ENCODE measurements at places on chromosomes 12 and 14.

DNA sequence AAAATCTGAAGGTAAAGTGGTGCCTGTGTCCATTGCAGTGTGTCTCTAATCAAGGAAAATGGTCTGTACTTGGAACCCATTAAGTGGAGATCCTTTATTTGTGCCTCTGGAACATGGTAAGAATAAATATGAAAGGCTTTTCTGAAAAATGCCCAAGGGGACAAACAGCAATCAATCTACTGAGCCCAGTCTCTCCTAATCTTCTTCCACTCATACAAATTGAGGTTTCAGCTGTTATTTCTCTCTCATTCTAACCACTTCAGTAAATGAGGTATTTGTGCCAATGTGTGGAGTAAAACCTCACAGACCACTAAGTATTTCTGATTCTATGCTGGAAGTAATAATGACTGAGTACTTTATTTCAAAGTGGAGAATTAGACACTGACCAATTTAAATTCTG is 82.3 kb upstream of the ST8SIA1 start:
- DNase-seq = no peak

DNA sequence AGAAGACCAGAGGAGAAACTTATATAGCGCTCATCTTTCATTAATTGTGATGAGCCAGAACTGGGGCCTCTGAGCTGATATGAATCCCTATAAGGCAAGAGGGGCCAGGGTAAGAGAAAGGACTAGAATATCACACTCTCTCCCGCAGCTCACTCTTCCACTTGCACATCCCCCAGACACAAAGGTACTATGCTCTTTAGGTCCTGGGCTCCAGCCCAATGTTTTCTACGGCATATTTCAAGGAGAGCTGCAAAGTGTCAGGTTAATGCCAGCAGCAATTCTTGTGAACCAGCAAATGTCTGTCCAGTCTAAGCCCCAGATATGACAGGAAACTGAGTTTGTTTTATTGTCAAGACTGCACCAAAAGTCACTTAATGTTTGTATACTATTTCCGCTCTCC is 29.4 kb downstream of the PPP2R5E start:
- DNase-seq = no peak

GRCh38 chr12:22866406-22866805 is 241.4 kb downstream of the ETNK1 start:
- no peak for DNase-seq

DNA sequence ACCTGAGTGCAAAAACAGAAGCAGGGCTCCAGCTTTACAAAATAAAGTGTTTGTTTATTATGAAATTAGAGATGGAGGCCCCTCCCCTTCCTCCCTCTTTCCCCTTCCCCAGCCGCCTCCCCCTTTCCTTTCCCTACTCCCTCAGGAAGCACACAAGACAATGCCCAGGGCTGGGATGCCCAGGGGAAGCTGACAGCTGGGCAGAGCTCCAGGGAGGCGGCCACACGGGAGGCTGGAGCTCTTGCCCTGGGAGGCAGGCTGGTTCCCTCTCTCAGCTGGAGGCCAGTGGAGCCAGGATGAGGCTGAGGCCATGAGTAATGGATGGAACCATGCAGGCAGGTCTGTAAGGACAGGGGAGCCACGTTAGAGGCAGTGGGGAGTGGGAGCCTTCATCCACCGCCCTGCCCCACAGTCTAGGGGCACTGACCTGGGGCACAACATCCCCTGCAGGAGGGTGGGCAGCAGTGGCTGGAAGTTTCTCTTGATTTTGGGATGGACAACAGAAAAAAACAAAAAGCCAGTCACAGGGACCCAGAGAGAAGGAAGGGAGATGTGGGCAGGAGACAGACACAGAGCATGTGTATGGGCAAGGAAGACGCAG is 5.1 kb downstream of the PSMB11 start:
- DNase-seq = no peak

- no peak for DNase-seq
Observed at GRCh38 chr12:49365542-49365941, 1.7 kb upstream of the SPATS2 start.

DNA sequence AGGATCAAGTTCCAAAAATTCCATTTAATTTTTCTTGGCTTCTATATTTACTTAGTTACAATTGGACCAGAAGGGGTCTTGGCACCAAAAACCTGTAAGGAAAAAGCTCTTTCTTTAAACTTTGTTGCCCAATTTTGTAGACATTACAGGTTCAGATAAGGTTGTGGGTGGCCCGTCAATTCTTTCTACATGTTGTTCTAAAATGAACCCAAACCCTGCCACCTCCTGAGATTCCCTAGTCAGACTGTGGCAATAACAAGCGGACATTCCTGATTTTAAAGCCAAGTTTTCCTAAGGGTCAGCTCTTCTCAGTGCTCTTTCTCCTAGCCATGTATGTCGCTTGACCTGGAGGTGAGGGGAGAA is 45.0 kb upstream of the GSG1 start:
- no peak for DNase-seq

DNA sequence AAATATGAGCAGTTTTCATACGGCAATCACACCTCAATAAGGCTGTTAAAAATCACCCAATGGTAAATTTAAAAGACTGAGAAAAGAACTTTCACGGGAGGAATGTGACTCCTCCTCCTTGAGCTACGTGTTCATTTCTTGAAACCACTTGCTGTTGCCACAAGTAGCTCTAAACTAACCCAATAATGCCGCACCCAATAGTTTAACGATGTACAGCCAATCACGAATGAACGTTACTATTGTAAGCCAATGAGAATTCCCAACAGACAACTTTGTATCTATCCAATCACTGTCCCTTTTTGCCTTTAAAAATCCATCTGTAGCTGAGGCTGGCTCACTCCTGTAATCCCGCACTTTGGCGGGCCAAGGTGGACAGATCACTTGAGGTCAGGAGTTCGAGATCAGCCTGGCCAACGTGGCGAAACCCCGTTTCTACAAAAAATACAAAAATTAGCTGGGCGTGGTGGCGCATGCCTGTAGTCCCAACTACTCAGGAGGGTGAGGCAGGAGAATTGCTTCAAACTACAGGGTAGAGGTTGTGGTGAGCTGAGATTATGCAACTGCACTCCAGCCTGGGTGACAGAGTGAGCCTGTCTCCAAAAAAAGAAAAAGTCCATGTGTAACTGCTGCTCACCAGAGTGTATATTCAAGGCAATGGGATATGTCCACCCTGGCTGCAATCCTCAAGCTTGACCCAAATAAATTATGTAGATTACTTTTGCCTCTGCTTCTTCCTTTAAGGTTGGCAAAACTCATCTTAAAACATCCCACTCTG is 24.4 kb upstream of the BTBD6 start:
- no peak for DNase-seq

GRCh38 chr12:124233846-124234640 is 60.9 kb upstream of the RFLNA start:
- DNase-seq = no peak

- DNase-seq = peak; percentile 11
Observed at GRCh38 chr14:105419195-105420091, at the start of gene MTA1. Gene MTA1, plus strand, starts transcription at chr14:105419827. Its CDS starts 209 bp downstream, at chr14:105420036.

DNA sequence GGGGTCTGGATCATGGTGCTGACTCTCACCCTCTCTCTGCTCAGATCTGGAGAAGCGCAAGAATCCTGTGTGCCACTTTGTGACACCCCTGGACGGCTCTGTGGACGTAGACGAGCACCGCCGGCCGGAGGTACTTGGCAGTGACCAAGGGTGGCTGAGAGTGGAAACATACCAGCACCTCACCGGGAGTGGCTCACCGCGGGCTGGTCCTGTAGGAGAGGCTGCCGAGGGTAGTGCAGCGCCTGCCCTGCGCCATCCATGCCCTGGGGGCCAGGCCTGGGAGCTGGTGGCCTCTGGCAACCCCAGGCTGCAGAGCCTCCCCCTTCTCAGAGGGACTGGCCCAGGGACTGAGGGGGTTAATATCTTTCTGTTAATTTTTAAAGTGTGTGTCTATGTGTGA is 46.2 kb downstream of the IL31 start:
- DNase-seq = no peak

DNA sequence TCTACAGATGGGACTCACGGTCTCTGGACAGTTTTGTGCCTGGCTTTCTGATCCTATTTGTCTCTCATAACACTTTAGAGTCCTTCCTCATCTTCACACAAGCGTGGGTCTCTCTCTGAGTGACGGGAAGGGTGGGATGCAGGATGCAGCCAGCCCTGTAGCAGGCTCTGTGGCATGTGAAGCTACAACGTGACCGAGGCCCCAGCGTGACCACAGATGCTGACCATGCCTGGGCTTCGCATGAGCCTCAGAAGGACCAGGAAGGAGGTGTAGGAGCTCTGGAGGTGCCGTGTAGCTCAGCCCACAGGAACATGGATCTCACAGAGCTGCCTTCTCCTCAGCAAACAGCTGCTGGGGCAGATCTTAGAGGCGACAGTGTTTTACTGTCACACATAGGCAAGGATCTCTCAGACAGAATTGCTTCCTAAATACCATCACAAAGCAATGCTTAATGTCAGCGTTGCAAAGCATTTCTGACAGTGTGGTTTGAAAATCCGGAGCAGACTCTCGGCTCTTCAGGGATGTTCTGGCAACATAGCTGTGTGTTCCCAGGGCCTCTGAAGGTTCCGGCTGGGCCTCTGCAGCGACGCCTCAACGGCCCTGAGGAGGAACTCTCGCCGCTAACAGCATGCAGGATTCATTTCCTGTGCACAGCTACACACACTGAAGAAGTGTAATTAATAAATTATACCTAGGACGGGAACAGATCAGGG is 21.9 kb downstream of the ANKLE2 start:
- no peak for DNase-seq

DNA sequence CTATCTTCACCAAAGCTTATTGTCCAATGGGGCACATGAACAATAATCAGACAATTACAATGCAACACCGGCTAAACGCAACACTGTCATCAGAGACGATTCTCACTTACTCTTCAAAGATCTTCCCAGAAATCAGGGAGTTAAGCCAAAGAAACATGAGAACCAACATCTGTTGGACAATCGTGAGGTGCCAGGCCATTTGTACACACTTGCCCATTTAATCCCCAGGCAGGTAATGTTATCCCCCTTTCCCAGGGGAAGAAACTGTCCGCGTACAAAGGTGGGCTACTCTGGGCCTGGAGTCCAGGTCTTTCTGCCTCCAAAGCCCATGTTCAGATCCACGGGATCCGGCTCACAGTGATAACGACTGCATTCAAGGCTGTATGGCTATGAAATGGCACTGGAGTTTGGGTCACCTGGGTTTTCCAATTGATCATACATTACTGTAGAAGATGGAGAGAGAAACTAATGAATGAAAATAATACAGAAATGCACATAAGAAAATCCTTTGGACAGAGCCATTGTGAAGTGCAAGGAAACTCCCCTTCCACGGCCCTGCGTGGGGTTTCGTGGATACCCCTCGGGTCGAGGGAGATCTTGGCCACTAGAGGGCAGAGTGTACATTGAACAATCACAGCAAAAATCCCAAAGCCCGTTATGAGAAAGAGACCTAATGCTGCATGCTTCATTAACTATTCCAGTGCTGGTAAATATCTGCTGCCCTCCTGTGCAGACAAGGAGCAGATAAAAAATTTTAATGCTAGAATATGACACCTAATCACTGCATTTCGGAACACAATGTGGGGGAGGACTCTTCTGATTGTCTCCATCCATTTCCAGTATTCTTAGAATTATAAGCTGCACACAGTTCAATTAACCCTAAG is 111.4 kb downstream of the EGLN3 start:
- DNase-seq = peak; percentile 24

- DNase-seq = no peak
Observed at GRCh38 chr12:8916154-8916553, 1.8 kb downstream of the PHC1 start.

GRCh38 chr12:58204071-58204470 is 262.7 kb downstream of the ATP23 start:
- DNase-seq = no peak

DNA sequence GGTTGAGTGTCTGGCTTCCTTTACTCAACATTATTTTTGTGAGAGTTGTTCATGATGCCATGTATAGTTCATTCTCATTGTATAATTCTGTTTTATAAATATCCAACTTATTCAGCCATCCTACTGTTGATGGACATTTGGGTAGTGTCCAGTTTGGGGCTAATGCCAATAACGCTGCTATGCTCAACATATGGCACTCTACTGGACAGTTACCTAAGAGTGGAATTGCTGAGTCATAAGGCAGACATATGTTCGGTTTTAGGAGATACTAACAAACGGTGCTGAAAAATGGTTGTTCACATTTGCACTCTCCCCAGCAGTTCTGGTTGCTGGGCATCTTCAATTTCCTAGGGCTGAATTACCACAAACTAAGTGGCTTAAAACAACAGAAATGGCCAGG is 28.7 kb upstream of the P2RX4 start:
- DNase-seq = no peak

DNA sequence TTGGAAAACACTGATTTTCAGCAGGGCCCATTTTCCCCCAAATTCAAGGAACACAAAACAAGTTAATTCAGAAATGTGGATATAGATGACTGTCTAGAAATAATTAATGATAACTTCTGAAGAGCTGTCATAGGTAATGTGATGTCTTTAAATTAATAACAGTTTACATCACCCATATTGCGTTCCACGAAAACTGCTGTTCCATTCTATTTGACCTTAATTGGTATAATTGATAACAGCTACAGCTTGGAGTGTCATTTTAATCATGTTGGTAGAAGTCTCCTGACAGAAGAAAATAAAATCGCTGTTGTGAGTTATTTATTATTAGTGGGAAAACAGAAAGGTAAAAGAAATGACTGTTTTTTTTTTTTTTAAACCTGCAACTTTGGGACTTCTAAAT is 36.3 kb upstream of the MGAT4C start:
- DNase-seq = no peak

DNA sequence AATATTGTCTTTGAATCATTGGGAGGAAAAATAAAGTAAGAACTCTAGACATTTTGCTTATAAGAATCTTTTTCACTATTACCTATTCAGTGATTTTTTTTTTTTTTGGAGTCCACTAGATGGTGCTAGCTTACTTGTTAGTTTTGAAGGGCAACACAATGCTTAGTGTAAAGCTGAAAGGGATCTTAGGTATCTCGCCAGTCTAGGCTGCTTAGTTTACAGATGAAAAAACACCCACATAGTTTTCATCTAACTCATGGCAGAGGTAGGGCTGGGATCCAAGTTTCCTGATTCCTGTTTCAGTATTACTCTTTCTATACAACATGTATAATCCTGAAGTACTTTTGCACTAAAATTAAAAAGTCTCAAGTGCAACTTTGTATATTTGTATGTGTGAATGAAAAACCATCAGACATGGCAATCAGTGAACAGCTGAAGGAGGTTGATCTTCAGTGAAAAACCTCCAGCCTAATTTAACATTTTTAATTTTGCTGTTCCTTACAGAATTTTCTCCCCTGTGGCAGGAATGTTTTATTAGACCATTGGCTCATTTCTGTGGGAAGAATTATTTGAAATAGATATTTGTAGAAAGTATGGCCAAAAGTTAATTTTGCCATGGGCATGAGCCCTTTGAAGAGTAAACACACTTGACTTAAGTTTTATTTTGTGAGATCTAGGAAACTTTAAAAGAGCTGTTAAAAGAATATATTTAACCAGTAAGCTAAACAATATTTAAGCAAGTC is 40.7 kb downstream of the LRRIQ1 start:
- DNase-seq = no peak

- no peak for DNase-seq
Observed at GRCh38 chr12:118073768-118074167, 12.8 kb upstream of the WSB2 start.

GRCh38 chr12:66804563-66804974 is 125.7 kb upstream of the GRIP1 start:
- no peak for DNase-seq

Measured in stimulated activated CD8-positive, alpha-beta memory T cell treated with anti-CD3 and anti-CD28 coated beads, Interleukin-2, amount 100 ng/mL, for 1 hour (primary cell).